ENCODE measurements at places on chromosomes 3 and 15.

GRCh38 chr15:46034755-46035154 is 399.9 kb downstream of the SQOR start:
- no peak for DNase-seq

DNA sequence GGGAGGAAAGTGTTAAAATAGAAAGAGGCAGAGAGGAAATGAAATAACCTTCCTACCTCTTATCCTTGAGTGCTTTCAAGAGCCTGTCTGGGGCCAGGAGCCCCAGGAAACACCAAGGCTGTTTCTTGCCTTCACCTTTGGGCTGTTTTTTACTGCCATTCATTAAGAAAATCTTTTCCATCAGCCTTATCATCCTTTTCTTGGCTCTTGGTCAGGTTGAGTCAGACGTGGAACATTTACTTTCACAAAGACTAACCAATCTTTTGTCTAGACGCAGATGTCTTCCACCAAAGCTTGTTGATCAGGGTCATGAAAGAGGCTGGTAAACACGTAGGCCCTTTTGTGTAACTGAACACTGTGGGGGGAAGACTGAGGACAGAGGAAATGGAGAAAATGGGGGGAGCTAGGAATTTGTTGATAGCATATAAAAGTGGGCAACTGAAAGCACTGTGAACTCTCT is 151.0 kb upstream of the THBS1 start:
- DNase-seq = peak; percentile 74

GRCh38 chr15:82100111-82100929 is 54.5 kb upstream of the MEX3B start:
- DNase-seq = no peak

- DNase-seq = no peak
These were observed 81.5 kb downstream of the MB21D2 start for GRCh38 chr3:192835818-192836815.

DNA sequence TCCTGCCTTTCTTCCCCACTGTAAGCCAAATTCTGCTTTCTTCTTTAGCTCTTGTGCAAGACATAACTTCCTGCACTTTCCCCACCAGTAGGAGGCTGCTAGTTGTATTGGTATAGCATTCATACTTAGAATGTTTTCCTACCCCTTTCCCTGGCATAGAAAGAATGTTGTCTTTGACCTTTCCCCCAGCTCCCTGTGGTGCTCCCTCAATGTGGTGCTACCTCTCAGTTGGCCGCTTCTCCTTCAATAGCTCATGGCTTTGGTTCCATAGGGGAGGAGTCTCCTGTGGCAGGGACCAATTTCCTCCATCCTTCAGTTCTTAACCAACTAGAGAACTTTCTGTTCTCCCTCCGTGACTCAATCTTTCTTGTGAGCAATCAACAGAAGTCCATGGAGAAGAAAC is 67.5 kb upstream of the AKAP13 start:
- no peak for DNase-seq

DNA sequence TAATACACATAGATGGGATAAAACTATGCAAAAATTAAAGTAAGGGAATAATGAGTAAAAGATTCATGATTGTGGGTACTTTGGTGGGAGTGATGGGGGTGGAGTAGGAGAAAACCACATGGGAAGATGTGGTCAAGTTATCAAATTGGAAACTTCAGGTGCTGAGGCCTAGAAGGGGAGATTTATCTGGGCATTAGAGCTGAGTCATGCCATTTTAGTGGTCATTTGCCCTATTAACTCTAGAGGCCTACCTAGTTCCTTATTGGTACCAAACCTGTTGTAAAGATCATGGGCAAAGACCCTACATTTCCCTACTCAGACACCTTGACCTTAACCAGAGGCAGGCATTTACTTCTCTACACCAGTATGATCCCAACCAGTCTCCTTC is 125.9 kb upstream of the BCL6 start:
- DNase-seq = no peak

GRCh38 chr3:100966049-100966491 is 27.2 kb downstream of the ABI3BP start:
- no peak for DNase-seq

DNA sequence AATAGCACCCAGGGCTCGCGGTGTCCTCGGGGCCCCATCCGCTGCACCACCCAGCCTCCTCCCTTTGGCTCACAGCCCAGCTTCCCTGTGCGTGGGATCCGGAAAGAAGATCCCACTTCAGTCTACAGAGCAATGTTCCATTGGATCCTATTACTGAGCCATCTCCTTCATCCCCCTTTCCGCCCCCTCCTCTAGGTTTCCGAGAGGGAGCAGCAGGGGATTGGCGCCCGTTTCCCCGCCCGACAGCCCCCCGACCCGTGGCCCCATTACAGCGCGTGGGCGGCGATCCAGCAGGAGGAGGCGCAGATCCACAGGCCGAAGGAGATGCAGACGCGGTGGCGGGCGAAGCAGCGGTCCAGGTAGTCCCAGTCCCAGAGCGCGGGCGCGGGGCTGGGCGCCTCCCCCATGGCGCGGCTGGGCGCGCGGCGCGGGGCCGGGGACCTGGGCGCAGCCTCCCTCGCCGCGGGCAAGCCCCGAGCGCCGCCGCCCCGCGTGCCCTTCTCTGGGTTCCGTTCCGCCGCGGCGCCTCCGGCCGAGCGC is 340 bp downstream of the TMEM44 start:
- DNase-seq = peak; percentile 34

GRCh38 chr15:62653122-62653521 is 389.4 kb upstream of the TPM1 start:
- no peak for DNase-seq

- no peak for DNase-seq
These were observed 629 bp downstream of the RPL24 start for GRCh38 chr3:101685870-101686307.

- peak; percentile 69 for DNase-seq
These were observed 8.4 kb upstream of the PLA2G4D start for GRCh38 chr15:42102646-42103235.

GRCh38 chr3:184261854-184262763 is 756 bp upstream of the CAMK2N2 start:
- DNase-seq = peak; percentile 56

DNA sequence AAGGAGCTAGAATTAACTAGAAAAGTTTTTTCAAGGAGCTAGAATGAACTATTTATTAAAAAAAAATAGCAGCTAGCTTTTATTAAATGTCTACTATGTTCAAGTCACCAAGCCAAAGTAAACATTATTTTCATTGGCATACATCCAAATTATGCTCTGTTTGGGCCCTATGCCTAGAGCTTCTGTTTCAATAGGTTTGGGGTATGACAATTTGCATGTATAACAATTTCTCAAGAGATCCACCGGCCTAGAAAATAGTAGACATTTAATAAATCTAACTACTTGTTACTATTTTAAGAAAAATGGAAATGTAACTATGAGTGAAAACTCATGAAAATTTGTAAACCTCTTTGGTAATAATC is 8.0 kb downstream of the GABRR3 start:
- no peak for DNase-seq

GRCh38 chr15:45958924-45959323 is 324.1 kb downstream of the SQOR start:
- DNase-seq = no peak

GRCh38 chr3:134449277-134449676 is 36.5 kb downstream of the ANAPC13 start:
- peak; percentile 45 for DNase-seq

- DNase-seq = peak; percentile 73
These were observed 84.9 kb downstream of the WWTR1 start for GRCh38 chr3:149572796-149573414.

DNA sequence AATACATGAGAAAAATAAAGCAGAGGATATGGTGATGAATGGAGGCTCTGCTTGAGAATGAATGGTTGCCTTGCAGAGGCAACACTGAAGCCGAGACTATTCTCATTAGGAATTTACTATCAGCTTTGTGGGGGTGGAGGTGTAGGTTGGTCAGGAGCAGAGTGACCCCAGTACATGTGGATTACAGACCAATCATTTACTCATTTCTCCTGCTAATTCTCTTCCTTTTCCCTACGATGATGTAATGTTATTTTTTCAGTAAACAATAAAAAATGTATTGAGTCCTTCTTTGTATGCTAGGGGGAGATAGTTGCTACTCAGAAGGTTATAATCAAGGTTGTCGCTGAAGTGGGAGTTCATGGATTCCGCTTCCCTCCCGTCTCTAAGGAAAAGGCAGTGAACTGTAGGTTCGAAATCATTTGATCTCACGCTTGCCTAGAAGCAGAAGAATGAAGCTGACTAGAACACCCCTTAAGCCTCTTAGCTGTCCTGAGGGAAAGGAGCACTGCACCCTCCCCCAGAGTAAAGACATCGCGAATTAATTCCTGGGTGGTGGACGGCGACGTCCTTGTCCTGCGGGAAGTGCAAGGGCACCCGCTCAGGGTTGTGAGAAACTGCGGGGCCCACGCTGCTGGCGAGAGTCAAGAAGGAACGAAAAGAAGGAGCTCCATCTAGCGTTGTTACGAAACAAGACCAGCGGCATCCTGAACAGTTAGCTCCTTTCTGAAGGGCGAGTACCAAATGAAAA is 213.2 kb upstream of the PFN2 start:
- DNase-seq = peak; percentile 68

DNA sequence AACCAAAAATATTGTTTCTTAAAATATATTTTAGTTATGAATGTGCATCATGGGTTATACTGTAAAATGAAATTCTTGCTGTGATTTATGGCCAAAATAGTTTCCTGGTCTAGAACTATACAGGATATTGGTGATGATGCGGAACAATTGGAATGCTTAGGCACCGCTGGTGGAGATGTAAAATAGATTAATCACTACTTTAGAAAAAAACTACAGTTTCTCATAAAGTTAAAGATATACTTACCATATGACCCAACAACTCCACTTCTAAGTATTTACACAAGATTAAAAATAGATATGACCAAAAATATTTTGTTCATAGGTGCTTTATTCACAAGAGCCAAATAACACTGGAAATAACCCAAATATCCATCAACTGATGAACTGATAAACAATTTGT is 126.7 kb downstream of the TUSC7 start:
- no peak for DNase-seq

- no peak for DNase-seq
These were observed at the start of gene DCLK3 for GRCh38 chr3:36763850-36764703. TSS of gene DCLK3 (minus strand) at chr3:36764553. CDS start at chr3:36764263, 290 bp downstream.

- no peak for DNase-seq
These were observed 41.4 kb upstream of the ST3GAL6 start for GRCh38 chr3:98721776-98722175.

GRCh38 chr15:25178835-25179672 is 224.3 kb downstream of the SNRPN start:
- no peak for DNase-seq

DNA sequence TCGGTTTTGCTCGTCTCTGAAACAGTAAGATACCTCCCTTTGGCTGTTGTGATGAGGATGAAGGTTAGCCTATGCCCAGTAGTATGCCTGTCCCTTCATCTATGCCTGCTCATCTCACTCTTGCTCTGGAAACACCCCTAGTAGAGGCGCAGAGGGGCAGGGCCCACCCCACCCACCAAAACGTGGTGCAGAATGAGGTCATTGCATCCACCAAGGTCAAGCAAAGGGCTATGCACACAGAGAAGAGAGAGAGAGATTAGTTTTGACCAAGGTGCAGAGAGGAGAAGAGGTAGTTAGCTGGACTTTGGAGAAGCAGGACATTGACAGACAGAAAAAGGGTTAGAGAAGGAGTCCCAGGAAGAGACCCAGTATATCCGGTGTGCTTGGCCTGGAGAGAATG is 119.9 kb downstream of the CORO2B start:
- DNase-seq = no peak

All from mammary epithelial cell (primary cell).